ENCODE measurements at places on chromosomes 3 and 15.

- H3K36me3 ChIP-seq, result no peaks in the 10 kb centered on the region
- H3K4me3 ChIP-seq, result no peak overlapping the region
- no peak overlapping the region for H3K27ac ChIP-seq
- H3K4me1 ChIP-seq, result peaks cover 20% of the 10 kb centered on the region
- DNase-seq, result peak; percentile 31
These were observed 7.8 kb downstream of the PAK6 start for GRCh38 chr15:40246496-40247280.

GRCh38 chr3:176977331-176977730 lies 220.0 kb downstream of the TBL1XR1 start:
- DNase-seq, result no peak
- no peaks in the 10 kb centered on the region for H3K4me1 ChIP-seq
- no peak overlapping the region for H3K27ac ChIP-seq
- no peak overlapping the region for H3K4me3 ChIP-seq
- no peaks in the 10 kb centered on the region for H3K36me3 ChIP-seq

DNA sequence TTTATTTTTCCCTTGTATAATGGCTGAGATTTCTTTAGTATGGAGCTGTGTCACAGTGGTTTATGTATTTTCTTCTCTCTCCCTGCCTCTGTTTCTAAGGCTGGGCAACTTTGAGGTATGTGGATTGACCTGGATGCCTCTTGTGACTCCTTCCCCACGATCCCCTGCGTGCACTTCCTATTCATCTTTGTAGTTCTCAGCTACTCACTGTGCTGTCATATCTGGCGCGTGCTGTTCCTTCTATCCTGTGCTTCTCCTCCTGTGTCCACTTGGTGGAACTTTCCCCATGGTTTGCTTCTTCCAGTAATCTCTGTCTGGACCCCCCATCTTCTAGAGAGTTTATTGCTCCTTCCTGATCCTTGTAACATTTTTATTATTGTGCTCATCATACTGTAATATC lies 97.3 kb downstream of the AKAP13 start:
- H3K4me1 ChIP-seq, result no peaks in the 10 kb centered on the region
- H3K36me3 ChIP-seq, result no peaks in the 10 kb centered on the region
- DNase-seq, result no peak

DNA sequence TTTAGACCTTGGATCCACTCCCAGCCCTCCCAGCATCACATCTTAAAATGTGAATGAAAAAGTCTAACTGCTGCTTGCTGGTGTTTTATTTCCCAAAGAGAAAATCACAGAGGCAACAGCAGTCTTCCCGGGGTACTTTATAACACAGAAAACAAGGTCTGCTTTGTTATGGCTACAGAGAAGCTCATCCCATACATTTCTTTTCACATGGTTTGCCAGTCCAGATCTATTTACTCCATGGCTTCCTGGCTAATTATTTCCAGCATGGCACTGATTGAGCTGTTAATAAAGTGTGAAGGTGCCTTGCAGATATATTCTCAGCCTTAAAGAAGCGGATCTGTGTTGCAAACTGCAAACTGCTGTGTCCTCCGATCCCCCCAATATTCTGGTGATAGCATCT lies 466.1 kb upstream of the CFAP20DC start:
- H3K36me3 ChIP-seq, result no peaks in the 10 kb centered on the region
- no peaks in the 10 kb centered on the region for H3K4me1 ChIP-seq
- H3K27ac ChIP-seq, result no peak overlapping the region
- H3K4me3 ChIP-seq, result no peak overlapping the region
- DNase-seq, result no peak
- no peaks in the 10 kb centered on the region for H3K27me3 ChIP-seq

DNA sequence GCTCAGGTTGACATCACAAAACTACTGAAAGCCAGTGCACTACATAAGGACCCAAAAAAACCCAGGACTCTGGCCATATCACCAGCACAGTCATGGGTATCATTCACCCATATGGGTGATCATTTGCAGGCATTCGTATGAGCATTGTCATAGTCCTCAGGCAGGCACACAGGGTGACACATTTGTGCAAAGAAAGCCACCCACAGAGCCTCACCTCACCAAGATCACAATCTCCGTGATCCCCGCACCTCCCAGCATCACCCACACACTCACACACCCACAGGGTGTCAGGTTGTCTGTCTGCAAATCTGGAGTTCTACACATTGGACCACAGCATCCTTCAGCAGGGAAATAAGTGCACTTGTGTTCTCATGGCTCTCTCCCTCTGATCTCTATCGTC lies 166.0 kb upstream of the LPP start:
- no peak overlapping the region for H3K4me3 ChIP-seq
- H3K27me3 ChIP-seq, result no peaks in the 10 kb centered on the region
- no peaks in the 10 kb centered on the region for H3K4me1 ChIP-seq
- no peak for DNase-seq
- no peaks in the 10 kb centered on the region for H3K36me3 ChIP-seq

- no peak for DNase-seq
- H3K4me3 ChIP-seq, result no peak overlapping the region
- H3K4me1 ChIP-seq, result no peaks in the 10 kb centered on the region
- H3K27ac ChIP-seq, result no peak overlapping the region
These were observed 3.9 kb downstream of the CLDND1 start for GRCh38 chr3:98518816-98519215.

GRCh38 chr3:23389686-23390085 lies 186.6 kb downstream of the UBE2E2 start:
- H3K4me3 ChIP-seq, result no peak overlapping the region
- no peak overlapping the region for H3K27ac ChIP-seq
- no peak for DNase-seq
- no peaks in the 10 kb centered on the region for H3K27me3 ChIP-seq
- no peaks in the 10 kb centered on the region for H3K36me3 ChIP-seq

- H3K4me3 ChIP-seq, result no peak overlapping the region
- H3K27me3 ChIP-seq, result no peaks in the 10 kb centered on the region
- no peaks in the 10 kb centered on the region for H3K36me3 ChIP-seq
- no peak for DNase-seq
- H3K4me1 ChIP-seq, result no peaks in the 10 kb centered on the region
These were observed 63.1 kb downstream of the SLC12A8 start for GRCh38 chr3:125149462-125149861.

- H3K27me3 ChIP-seq, result no peaks in the 10 kb centered on the region
- H3K36me3 ChIP-seq, result peaks cover 3% of the 10 kb centered on the region
- no peak overlapping the region for H3K4me3 ChIP-seq
These were observed 468.1 kb downstream of the SHQ1 start for GRCh38 chr3:72380193-72380592.

- no peaks in the 10 kb centered on the region for H3K27me3 ChIP-seq
- H3K4me1 ChIP-seq, result no peaks in the 10 kb centered on the region
- H3K27ac ChIP-seq, result no peak overlapping the region
- no peak for DNase-seq
- H3K4me3 ChIP-seq, result no peak overlapping the region
- H3K36me3 ChIP-seq, result no peaks in the 10 kb centered on the region
These were observed 58.5 kb upstream of the UTS2B start for GRCh38 chr3:191388823-191389222.

- DNase-seq, result peak; percentile 56
- H3K36me3 ChIP-seq, result no peaks in the 10 kb centered on the region
- no peaks in the 10 kb centered on the region for H3K4me1 ChIP-seq
- no peak overlapping the region for H3K27ac ChIP-seq
- H3K4me3 ChIP-seq, result no peak overlapping the region
These were observed 4.7 kb upstream of the RNF13 start for GRCh38 chr3:149808209-149808829.

- DNase-seq, result no peak
- H3K27ac ChIP-seq, result peak overlapping the region; percentile 76
- H3K36me3 ChIP-seq, result no peaks in the 10 kb centered on the region
These were observed 507 bp upstream of the AP3B2 start for GRCh38 chr15:82710208-82710555.

DNA sequence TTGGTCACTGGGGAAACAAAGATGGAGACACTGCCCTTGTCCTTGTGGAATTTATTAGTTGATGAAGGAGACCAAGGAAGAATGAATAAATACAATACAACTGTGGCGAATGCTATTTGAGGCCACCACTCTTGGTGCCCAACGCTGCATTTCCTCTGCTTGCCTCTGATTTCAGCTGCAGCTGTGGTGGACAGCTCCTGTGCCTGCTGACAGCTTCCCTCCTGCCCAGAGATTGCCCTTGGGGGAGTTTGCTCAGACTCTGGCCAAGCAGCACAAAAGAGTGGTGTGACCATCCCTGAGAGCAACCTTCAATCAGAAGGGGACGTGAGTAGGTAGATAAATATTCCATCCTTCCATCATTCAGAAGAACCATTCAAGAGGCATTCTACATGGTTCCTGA lies 64.6 kb upstream of the FHIT start:
- H3K4me1 ChIP-seq, result no peaks in the 10 kb centered on the region
- H3K36me3 ChIP-seq, result no peaks in the 10 kb centered on the region
- DNase-seq, result no peak
- H3K27ac ChIP-seq, result no peak overlapping the region
- H3K27me3 ChIP-seq, result no peaks in the 10 kb centered on the region
- H3K4me3 ChIP-seq, result no peak overlapping the region

- no peak overlapping the region for H3K4me3 ChIP-seq
- no peaks in the 10 kb centered on the region for H3K36me3 ChIP-seq
- no peak for DNase-seq
- H3K27me3 ChIP-seq, result no peaks in the 10 kb centered on the region
- no peak overlapping the region for H3K27ac ChIP-seq
These were observed 74.0 kb downstream of the OXNAD1 start for GRCh38 chr3:16338999-16339398.

DNA sequence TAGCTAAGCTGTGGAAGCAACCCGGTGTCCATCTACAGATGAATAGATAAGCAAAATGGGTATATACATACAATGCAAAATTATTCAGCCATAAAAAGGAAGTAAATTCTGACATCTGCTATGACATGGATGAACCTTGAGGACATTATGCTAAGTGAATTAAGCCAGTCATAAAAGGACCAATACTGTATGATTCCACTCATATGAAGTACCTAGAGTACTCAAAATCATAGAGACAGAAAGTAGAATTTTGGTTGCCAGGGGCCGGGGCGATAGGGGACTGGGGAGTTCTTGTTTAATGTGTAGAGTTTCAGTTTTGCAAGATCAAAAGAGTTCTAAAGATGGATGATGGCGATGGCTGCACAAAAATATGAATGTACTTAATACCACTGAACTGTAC lies 10.3 kb downstream of the EID1 start:
- no peak overlapping the region for H3K27ac ChIP-seq
- no peak for DNase-seq
- H3K4me3 ChIP-seq, result no peak overlapping the region
- no peaks in the 10 kb centered on the region for H3K36me3 ChIP-seq
- H3K27me3 ChIP-seq, result no peaks in the 10 kb centered on the region

Measured in breast epithelium (tissue), 4 donors.